IMR-90 (cell line): ENCODE measurements at places on chromosomes 7 and 10. TPM values are rescaled to one million over a fixed set of nuclear protein-coding genes. Genes with fewer than 3 reads are reported as not detected.
A peak's percentile ranks its signal among the peaks of the same experiment; 100 is the strongest.

The STEAP2 gene
- total RNA-seq: 3.9 and 4.2 TPM in 2 replicates

The INHBA gene
- 112 and 133 TPM in 2 replicates for total RNA-seq

The ABHD11 gene
- 13.4 and 14.2 TPM in 2 replicates for total RNA-seq

The FAM20C gene
- 7.7 and 8.9 TPM in 2 replicates for total RNA-seq

The ABCA13 gene
- under 0.01 TPM in 2 replicates for total RNA-seq

The AKAP9 gene
- total RNA-seq: 25.3 and 49.4 TPM in 2 replicates

The INPP5F gene
- total RNA-seq: 29.6 and 35.3 TPM in 2 replicates

The TMEM236 gene
- not detected in 2 replicates for total RNA-seq

- DNase-seq: no peak
Observed at GRCh38 chr10:31035266-31035798, 3.7 kb upstream of the ZNF438 start.

- DNase-seq: no peak
Observed at GRCh38 chr7:134798155-134798554, 18.7 kb downstream of the CALD1 start.

DNA sequence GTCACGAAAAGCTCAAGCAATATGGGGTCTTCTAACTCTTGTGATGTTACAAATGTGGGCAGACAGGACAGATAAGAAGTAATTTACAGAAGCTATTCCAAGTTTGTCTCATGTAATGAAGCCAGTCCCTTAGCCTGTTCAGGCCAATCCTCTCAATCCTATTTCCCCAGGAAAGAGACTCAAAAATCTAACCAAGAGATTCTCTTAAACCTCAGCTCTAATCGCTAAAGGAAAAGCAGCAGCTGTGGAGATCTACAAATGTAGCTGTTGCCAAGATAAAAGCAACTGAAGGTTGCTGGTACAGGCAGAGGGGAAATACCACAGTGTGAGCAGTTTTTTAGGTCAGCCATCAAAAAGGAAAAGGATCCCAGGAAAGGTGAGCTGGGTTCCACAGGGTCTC lies 39.3 kb downstream of the ANK3 start:
- peak; percentile 49 for DNase-seq

GRCh38 chr10:97889461-97890265 lies 40.0 kb downstream of the GOLGA7B start:
- DNase-seq: peak; percentile 28

GRCh38 chr10:27736396-27736795 lies 9.2 kb downstream of the MKX start:
- peak; percentile 34 for DNase-seq

DNA sequence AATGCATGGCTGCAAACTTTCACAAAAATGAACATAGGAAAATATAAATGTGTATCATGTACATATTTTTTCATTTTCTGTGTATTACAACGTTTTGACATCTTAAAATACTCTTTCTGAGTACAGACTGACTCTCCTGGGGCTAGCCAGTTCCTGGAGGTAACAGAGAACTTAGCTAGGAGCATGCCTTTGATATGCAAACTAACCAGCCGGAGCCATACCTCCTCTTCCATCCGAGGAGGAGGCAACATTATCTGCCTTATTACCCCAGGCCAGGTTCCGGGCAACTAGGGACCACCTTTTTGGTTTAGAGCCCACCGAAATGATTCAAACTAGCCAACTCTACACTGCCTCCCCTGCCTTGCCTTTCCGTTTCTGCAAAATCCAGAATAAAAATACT lies 33.7 kb upstream of the HECW1 start:
- DNase-seq: no peak

DNA sequence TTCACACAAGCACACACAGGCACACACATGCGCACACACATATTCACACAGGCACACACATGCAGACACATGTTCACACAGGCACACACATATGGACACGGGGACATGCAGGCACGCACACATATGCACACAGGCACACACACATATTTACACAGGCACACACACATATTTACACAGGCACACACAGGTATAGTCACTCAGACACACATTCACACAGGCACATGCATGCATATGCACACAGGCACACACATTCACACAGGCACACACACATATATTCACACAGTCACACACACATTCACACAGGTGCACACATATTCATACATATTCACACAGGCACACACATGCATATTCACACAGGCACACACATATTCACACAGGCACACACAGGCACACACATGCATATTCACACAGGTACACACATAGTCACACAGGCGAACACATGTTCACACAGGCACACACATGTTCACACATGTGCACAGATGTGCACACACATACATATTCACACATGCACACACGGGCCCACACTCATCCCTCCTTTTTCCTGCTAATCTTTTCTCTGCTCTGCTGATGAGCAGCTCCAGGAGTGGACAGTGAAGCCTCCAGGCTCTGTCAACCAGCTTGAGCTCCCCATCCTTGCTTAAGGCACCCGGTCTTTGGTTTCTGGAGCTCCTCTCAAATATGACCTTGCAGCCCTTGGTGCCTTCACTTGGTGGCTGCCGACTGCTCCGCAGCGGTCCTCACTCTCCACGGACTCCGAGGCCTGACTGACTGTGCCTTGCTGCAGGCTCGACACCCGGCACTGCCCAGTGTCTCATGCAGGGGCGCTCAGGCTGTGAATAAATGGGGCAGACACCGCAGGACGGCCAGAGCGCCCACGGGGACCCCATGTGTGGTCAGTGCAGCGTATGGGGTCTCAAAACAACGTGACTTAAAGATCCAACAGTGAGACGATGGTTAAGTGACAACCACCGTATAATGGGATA lies 581.2 kb upstream of the MGMT start:
- DNase-seq: no peak

DNA sequence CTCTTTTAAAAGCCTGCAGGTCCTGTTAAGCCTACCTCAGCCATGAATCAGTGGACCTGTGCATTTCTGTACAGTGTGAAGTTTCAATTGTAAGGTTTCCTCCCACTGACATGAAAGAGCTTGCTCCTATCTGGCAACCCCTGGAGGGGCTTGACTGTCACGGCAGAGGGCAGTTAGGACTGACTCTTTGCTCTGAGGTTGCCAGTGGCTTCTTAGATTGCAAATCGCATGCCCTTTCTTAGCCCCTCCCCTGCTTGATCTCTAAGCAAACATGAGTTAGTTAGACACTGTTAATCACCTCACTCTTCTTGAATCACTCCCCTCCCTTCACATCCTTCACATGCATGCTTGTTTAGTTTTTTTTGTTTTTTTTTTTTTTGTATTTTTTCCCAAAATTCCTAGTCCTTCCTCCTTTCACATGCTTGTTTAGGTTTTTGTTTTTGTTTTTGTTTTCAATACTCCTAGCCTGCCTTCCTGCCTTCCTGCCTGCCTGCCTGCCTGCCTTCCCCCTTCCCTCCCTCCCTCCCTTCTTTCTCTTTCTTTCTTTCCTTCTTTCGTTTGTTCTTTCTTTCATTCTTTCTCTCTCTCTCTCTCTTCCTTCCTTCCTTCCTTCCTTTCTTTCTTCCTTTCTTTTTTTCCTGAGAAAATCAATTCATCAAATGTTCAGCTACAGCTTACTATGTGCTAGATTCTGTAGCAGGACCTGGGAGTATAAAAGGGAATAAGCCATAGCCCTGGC lies 6.0 kb upstream of the HIPK2 start:
- DNase-seq: no peak

DNA sequence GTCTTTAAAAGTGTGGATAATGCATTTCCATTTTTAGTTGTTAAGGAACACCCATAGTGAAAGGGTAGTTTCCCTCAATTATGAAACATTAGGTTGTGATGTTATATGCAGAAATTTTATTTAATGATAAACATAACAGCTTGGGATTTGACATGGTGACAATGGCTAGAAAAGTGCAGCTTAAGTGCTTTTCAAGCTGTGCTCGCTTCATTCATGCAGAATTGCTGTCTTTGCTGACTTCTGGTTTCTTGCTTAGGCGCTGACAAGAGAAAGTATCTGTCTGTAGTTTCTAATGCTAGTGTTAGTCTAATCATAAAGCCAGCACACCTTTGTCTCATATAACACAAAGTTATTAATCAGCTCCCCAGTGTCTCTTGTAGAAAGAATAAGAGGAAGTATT lies 170.0 kb downstream of the ARL5B start:
- DNase-seq: no peak

DNA sequence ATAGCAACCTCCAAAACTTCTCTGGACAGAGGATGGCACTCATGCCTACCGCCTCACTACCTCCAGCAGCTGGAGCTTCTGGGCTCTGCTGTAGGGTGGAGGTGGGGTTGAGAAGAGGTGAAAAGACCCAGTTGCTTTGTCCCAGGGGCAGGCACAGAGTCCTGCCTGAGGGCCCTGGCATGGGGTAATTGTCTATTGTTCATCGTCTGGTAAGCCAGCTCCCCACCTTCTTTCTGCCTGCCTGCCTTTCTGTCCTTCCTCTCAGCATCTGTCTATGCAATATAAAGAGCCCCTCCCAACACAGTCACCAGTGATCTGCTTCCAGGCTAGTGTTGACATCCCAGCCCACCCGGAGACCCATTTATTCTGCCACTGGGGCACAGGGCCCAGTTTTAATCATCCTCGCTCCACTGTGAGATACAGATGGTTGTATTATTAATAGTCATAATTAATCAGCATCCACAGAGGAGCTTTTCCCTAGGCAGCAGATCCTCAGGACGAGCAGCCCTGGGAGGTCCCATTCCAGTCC lies 39.0 kb downstream of the ZMIZ1 start:
- no peak for DNase-seq

DNA sequence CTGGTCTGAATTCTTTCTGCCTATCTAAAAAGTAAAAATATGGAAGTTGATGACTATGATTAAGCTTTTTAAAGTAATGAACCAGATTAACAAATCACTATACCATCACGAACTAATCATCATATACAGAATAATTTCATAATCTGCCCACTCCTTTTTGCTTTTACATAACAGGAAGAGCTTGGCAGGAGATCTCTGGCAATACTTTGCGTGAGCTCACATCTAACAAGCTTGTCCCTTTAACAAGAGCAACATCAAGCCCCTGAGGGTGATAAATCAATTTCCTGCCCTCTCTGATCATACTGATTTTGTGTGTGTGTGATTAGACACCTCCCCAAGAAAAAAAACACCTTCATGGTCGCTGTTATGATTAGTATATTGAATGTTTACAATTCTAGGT lies 143.5 kb upstream of the ASAH2 start:
- DNase-seq: no peak

DNA sequence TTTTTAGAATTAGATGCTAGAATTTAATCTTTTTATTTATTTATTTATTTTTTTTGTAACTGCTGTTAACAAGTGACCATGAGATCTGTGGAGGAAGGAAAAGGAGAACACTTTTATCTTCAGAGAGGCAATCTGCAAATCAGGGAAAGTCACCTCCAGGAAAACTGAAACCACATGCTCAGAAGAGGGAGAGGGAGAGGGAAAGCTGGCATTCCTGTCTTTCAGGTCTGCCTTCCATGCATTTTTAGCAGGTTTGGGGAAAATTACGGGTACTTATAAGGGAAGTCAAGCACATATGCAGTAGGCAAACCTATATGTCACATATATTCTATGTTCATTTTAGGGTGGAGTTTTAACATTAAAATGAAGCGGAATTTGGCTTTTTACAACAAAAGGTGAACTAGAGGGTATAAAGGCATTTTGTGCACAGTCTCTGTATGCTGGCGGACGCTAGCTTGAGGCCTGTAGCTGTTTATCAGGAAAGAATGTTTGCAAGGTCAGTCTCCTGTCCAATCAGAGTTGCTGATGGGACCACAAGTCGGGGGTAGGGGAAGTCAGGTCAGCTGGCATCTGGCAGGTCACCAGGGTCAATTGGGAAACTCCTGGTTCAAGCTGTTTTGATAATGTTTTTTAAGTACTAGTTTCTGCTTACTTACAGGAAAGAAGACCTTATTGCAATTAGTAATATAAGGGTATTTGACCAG lies 333.5 kb downstream of the GPR158 start:
- no peak for DNase-seq

DNA sequence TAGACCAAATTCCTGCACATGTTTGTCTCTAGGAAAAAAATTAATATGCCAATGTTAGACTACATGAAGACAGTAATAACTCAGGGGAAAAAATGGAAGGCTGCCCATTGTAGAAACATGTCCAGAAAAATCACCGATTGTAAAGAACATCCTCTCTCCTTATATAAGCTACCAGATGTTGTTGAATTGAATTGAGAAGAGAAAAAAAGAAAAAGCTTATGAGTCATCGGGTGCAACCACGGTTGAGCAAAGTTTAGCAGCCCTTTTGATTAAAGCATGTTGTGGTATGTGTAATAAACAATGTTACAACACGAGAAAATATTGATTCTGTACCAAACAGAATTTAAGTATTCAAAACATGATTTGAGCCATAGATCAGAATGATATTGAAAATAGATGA lies 102.3 kb upstream of the ARHGAP21 start:
- peak; percentile 78 for DNase-seq

- DNase-seq: peak; percentile 51
Observed at GRCh38 chr7:94432817-94433216, 38.1 kb downstream of the COL1A2 start.
